Smooth muscle cell of the umbilical artery (primary cell): ENCODE measurements at places on chromosomes 6 and 20. TPM values are rescaled to one million over a fixed set of nuclear protein-coding genes. Genes with fewer than 3 reads are reported as not detected.

MOXD1 gene
- total RNA-seq: 62.4 and 118 TPM in 2 replicates

PGC gene
- not detected in 2 replicates for total RNA-seq

ADGRG6 gene
- total RNA-seq: 8.0 and 29.9 TPM in 2 replicates

BPI gene
- not detected in 2 replicates for total RNA-seq

SRSF12 gene
- total RNA-seq: under 0.01 and 0.14 TPM in 2 replicates

MYH7B gene
- 0.05 TPM in 1 of 2 replicates, not detected in the other for total RNA-seq

PRSS16 gene
- 0.18 TPM in 1 of 2 replicates, not detected in the other for total RNA-seq

ADGB gene
- under 0.01 TPM in 1 of 2 replicates, not detected in the other for total RNA-seq

SLC17A1 gene
- total RNA-seq: not detected in 2 replicates

CTCFL gene
- not detected in 2 replicates for total RNA-seq

GFRA4 gene
- total RNA-seq: not detected in 2 replicates

PRICKLE4 gene
- total RNA-seq: 0.23 and 1.2 TPM in 2 replicates

PRR18 gene
- total RNA-seq: not detected in 2 replicates

CBFA2T2 gene
- 6.2 and 6.5 TPM in 2 replicates for total RNA-seq

MUC21 gene
- total RNA-seq: not detected in 2 replicates

TOX2 gene
- total RNA-seq: 2.1 and 2.2 TPM in 2 replicates

TAAR6 gene
- not detected in 2 replicates for total RNA-seq

TBX18 gene
- 3.6 and 14.5 TPM in 2 replicates for total RNA-seq

GNAS-AS1 gene
- 0.89 and 1.5 TPM in 2 replicates for total RNA-seq

PTCRA gene
- not detected in 2 replicates for total RNA-seq

CST1 gene
- not detected in 2 replicates for total RNA-seq

ACTL10 gene
- 2.7 and 3.0 TPM in 2 replicates for total RNA-seq

SYCP2L gene
- 0.05 and 0.59 TPM in 2 replicates for total RNA-seq

FILIP1 gene
- 0.37 and 1.2 TPM in 2 replicates for total RNA-seq

TRIM40 gene
- total RNA-seq: not detected in 2 replicates

MPIG6B gene
- not detected in 2 replicates for total RNA-seq

RNF39 gene
- not detected in 2 replicates for total RNA-seq

FERMT1 gene
- 3.0 and 10.9 TPM in 2 replicates for total RNA-seq

MCCD1 gene
- total RNA-seq: not detected in 2 replicates
